Activated CD4-positive, CD25-positive, alpha-beta regulatory T cell (primary cell): ENCODE measurements at places on chromosomes 11 and 22.

GRCh38 chr11:114185436-114185835, 110.8 kb upstream of the NNMT start:
- DNase-seq = no peak

DNA sequence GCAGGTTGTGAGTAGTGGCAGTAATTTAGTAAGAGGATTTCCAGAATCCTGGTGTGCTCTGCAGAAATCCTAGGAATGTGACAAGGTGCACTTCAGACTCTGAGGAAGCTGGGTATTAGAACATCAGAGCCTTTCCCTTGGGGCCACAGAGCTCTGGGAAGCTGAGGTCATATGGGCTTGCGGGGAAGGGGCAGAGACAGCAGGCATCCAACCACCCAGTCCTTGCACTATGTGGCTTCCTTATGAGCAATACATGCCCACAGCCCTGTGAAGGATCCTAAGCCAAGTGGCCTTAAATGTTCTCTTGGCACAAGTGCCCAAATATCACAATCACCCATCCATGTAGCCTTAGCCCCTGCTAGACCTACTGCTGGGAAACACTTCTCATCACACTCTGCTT, 46.2 kb downstream of the P4HA3 start:
- no peak for DNase-seq

DNA sequence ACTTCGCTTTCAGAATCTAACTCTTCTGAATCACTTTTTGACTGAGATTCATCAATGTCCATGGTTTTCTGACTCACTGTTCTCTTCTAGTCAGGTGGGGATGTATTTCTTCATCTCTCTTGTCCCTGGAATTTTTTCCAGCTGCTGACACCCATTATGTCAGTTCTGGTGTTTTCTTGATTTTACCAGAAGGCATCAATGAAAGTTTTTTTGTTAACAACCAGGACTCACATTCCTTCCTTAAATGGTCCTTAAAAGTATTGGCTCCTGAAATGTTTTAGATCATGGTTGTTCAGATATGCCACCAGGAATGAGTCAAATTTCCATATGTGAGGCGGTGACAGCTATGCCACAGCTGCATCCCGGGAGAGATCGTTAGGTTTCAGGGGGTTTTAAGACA, 12.9 kb downstream of the MICAL2 start:
- DNase-seq = no peak

- DNase-seq = no peak
Observed at GRCh38 chr11:128806506-128807261, 60.4 kb downstream of the KCNJ1 start.

GRCh38 chr11:20112291-20113148, 47.8 kb downstream of the DBX1 start:
- no peak for DNase-seq

DNA sequence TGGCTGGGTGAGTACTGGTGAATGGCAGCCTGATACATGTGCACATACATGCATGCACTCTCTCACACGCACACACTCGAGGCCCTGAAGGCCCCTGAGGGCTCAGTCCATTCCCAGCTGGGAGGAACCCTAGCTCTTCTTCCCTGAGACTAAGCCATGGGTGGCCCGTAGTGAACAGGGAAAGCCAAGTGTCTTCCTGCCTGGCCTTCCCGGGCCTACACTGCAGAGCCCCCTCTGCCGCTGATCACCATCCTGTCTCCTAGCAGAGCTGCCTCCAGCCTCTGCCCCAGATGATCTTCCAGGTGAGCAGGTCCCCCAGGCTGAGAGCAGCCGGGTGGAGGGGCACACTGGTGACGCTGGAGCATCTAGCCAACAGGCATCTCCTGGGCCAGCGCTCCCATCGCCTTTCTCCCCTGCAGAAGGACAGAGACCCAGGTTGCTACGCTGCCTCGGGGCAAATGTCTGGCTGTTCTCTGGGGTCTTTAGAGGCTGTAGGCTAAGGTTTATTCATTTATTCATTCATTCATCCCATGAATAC, 57.3 kb downstream of the CD82 start:
- no peak for DNase-seq

- peak; percentile 20 for DNase-seq
Observed at GRCh38 chr22:19607192-19608002, 83.2 kb upstream of the CLDN5 start.

DNA sequence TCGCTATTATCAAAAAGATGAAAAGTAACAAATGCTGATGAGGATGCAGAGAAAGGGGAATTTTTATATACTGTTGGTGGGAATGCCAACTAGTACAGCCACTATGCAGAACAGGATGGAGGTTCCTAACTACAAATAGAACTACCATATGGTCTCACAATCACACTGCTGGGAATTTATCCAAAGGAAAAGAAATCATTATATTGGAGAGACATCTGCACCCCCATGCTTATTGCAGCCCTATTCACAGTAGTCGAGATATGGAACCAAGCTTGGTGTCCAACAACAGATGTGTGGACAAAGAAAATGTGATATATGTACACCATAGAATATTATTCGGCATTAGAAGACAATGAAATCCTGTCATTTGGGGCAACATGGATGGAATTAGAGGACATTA, 19.6 kb upstream of the POU2AF2 start:
- no peak for DNase-seq

GRCh38 chr22:18059094-18059417, 18.7 kb upstream of the PEX26 start:
- DNase-seq = no peak
